ENCODE measurements at places on chromosomes 5 and 9.
A peak's percentile ranks its signal among the peaks of the same experiment; 100 is the strongest.

- no peak overlapping the region for H3K4me3 ChIP-seq
- H3K4me1 ChIP-seq = no peaks in the 10 kb centered on the region
- DNase-seq = no peak
- H3K27me3 ChIP-seq = no peaks in the 10 kb centered on the region
- no peak overlapping the region for H3K27ac ChIP-seq
- H3K36me3 ChIP-seq = no peaks in the 10 kb centered on the region
These were observed 111.9 kb upstream of the FST start for GRCh38 chr5:53368516-53368915.

GRCh38 chr5:171355302-171355724 is 32.3 kb upstream of the NPM1 start:
- no peak overlapping the region for H3K27ac ChIP-seq
- DNase-seq = no peak
- H3K27me3 ChIP-seq = no peaks in the 10 kb centered on the region
- no peak overlapping the region for H3K4me3 ChIP-seq

DNA sequence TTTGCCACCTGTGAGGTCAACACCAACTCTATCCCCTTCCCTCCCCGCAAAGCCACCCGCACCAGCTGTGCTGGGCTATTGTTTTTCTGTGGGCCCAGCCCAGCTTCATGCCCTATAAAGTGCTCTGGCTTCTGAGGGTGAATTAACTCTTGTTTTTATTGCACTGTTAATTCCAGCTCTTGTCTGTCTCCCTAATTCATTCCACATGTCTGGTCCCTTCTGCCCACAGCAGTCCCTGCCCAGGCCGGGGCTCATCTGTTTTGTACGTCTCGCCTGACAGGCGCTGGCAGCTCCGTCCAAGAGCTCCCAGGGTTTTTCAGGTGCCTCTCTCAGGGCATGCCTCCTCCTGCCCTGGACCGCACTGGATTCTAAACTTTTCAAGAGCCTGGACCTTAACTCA is 118.9 kb downstream of the PDZD2 start:
- H3K27ac ChIP-seq = no peak overlapping the region
- H3K4me1 ChIP-seq = no peaks in the 10 kb centered on the region
- H3K27me3 ChIP-seq = no peaks in the 10 kb centered on the region
- no peaks in the 10 kb centered on the region for H3K36me3 ChIP-seq

GRCh38 chr5:54628050-54628449 is 110.5 kb downstream of the SNX18 start:
- H3K4me1 ChIP-seq = no peaks in the 10 kb centered on the region
- no peaks in the 10 kb centered on the region for H3K36me3 ChIP-seq
- H3K27me3 ChIP-seq = no peaks in the 10 kb centered on the region
- DNase-seq = no peak
- no peak overlapping the region for H3K4me3 ChIP-seq
- H3K27ac ChIP-seq = no peak overlapping the region

GRCh38 chr5:154647114-154647760 is 107.9 kb upstream of the LARP1 start:
- peak; percentile 5 for DNase-seq
- peak overlapping the region; percentile 45 for H3K4me3 ChIP-seq
- H3K27me3 ChIP-seq = no peaks in the 10 kb centered on the region
- no peak overlapping the region for H3K27ac ChIP-seq
- peaks cover 5% of the 10 kb centered on the region for H3K4me1 ChIP-seq

DNA sequence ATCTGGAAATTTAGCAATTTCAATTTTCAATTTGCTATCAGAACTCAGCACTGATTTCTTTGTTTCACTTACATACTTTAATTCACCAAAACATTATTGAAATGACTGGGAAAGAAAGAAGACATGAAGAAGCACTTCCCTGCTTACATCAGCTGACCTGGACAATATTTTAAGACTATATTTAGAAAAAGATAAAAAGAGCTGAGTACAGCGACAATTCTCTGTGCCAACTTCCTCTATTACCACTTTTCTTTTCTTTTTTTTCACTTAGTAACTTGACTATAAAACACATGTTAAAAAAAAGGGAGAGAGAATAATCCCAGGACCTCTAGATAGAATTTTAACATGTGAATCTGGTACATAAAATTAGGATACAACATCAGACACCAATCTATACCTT is 35.6 kb downstream of the MEF2C start:
- no peak overlapping the region for H3K4me3 ChIP-seq
- no peak for DNase-seq
- H3K4me1 ChIP-seq = peaks cover 21% of the 10 kb centered on the region
- H3K27ac ChIP-seq = peak overlapping the region; percentile 90

GRCh38 chr5:73264631-73265030 is 91.6 kb downstream of the TMEM174 start:
- no peak for DNase-seq
- no peaks in the 10 kb centered on the region for H3K36me3 ChIP-seq
- peaks cover 15% of the 10 kb centered on the region for H3K27me3 ChIP-seq
- no peak overlapping the region for H3K27ac ChIP-seq

DNA sequence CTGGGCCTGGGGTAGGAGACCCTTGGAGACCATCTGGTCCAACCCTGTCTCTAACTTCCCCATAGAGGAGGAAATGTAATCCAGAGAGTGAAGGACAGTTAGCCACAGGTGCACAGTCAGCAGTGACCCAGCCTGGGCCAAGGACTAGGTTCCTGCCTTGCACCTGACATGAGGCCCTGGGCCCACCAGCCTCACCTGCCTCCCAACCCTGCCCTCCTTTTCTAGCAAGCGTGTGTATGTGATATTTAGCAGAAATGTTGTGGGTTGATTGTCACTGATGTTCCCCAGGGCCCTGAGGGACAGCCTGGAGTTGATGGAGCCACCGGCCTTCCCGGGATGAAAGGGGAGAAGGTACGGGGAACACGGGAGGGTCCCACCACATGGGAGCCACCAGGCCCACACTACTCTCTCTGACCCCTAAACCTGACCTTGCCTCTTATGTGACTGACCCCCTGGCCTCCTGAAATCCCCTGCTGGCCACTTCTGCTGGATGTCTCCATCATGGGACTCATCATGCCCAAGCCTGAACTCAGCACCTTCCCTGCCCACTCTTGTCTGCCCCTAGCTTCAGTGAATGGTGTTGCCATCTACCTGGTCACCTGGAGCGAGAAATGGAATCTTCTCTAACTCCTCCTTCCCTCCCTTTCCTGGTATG is 79.2 kb upstream of the TGFBR1 start:
- H3K27ac ChIP-seq = no peak overlapping the region
- no peaks in the 10 kb centered on the region for H3K36me3 ChIP-seq
- no peaks in the 10 kb centered on the region for H3K27me3 ChIP-seq
- DNase-seq = no peak

- no peak overlapping the region for H3K4me3 ChIP-seq
- no peaks in the 10 kb centered on the region for H3K4me1 ChIP-seq
- H3K27ac ChIP-seq = no peak overlapping the region
These were observed 6.4 kb downstream of the SLC6A3 start for GRCh38 chr5:1438871-1439270.

DNA sequence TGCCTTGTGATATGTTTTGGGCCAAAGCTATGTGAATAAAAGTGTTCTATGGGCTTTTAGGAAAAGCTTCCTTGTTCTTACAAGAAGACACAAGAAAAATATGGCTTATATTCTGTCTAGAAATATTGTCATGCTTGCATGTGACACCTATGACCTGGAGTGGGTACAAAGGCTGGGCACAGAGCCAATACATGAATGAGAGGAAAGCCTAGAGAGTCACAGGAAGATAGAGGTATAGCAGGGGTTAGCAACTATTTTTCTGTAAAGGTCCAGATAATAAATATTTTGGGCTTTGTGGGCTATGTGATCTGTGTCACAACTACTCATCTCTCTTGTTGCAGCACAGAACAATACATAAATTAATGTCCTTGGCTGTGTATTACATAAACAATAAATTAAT is 196.6 kb upstream of the CD180 start:
- H3K4me3 ChIP-seq = no peak overlapping the region
- H3K4me1 ChIP-seq = no peaks in the 10 kb centered on the region
- no peaks in the 10 kb centered on the region for H3K27me3 ChIP-seq
- no peaks in the 10 kb centered on the region for H3K36me3 ChIP-seq

GRCh38 chr9:126635061-126635460 is 21.3 kb downstream of the LMX1B start:
- H3K4me3 ChIP-seq = no peak overlapping the region
- no peaks in the 10 kb centered on the region for H3K36me3 ChIP-seq
- no peaks in the 10 kb centered on the region for H3K4me1 ChIP-seq

DNA sequence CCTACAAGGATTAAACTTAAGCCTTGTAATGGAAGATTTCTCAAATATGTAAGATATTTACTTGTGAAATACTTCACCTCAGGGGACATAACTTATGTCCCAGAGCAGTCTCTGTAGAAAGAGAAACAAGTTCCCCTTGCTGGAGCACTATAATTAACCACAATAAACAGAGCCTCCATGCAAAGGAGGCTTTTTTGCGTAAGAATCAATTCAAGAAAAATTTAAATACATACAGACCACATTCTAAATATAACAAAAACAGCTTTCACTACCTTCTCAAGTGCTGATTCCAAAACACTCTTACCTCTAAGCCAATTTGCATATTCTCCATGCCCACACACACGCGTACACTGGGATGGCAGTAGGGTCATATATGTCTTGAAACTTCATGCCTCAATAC is 30.7 kb upstream of the CCNB1 start:
- no peak overlapping the region for H3K27ac ChIP-seq
- H3K4me3 ChIP-seq = no peak overlapping the region
- H3K36me3 ChIP-seq = peaks cover under 1% of the 10 kb centered on the region
- no peaks in the 10 kb centered on the region for H3K27me3 ChIP-seq

- no peak overlapping the region for H3K4me3 ChIP-seq
- no peaks in the 10 kb centered on the region for H3K36me3 ChIP-seq
- DNase-seq = peak; percentile 37
- no peaks in the 10 kb centered on the region for H3K27me3 ChIP-seq
- H3K27ac ChIP-seq = peak overlapping the region; percentile 50
These were observed 56.2 kb upstream of the SLC2A8 start for GRCh38 chr9:127340721-127341120.

- H3K27ac ChIP-seq = no peak overlapping the region
- no peaks in the 10 kb centered on the region for H3K27me3 ChIP-seq
- H3K4me1 ChIP-seq = no peaks in the 10 kb centered on the region
- no peaks in the 10 kb centered on the region for H3K36me3 ChIP-seq
- DNase-seq = no peak
These were observed 77.8 kb downstream of the GCNT4 start for GRCh38 chr5:74974451-74975091.

DNA sequence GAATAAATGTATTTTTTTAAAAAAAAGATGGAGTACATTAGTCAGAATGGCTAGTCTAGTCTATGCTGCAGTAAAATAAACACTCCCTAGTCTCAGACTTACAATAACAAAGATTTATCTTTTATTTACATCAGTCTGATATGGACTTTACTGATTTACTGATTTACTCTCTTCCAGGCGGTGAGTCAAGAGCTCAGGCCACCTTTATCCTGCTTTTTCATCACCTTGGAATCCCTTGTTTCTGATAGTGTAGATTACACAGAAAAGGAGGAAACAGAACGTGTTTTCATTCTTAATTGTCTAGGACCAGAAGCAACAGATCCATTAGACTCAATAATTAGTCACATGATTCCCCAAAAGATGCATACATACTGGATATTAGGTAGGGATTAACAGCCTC is 290.1 kb upstream of the TRPC7 start:
- no peaks in the 10 kb centered on the region for H3K27me3 ChIP-seq
- no peaks in the 10 kb centered on the region for H3K4me1 ChIP-seq
- no peaks in the 10 kb centered on the region for H3K36me3 ChIP-seq
- no peak for DNase-seq
- no peak overlapping the region for H3K27ac ChIP-seq

DNA sequence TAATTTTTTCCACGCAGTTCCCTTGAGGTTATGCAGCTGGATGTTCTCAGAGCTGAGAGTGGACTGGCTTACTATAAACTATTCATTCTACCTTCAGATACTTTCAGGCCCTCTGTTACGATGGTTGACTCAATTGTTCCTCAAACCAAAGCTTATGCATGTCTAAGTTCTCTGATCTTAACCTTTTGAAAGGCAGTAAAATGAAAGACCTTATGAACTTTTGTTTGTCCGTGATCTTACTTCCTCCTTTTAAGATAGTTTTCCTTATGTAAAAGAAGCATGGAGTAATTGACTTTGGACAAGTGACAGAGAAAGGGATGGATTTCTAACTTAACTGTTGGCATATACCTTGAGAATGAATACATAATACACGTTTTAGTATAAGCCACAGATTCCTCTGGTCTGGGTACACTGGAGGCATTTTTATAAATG is 575.7 kb downstream of the PDE4D start:
- no peak overlapping the region for H3K4me3 ChIP-seq
- H3K27ac ChIP-seq = peak overlapping the region; percentile 75
- no peaks in the 10 kb centered on the region for H3K27me3 ChIP-seq
- peaks cover 94% of the 10 kb centered on the region for H3K4me1 ChIP-seq
- no peaks in the 10 kb centered on the region for H3K36me3 ChIP-seq

DNA sequence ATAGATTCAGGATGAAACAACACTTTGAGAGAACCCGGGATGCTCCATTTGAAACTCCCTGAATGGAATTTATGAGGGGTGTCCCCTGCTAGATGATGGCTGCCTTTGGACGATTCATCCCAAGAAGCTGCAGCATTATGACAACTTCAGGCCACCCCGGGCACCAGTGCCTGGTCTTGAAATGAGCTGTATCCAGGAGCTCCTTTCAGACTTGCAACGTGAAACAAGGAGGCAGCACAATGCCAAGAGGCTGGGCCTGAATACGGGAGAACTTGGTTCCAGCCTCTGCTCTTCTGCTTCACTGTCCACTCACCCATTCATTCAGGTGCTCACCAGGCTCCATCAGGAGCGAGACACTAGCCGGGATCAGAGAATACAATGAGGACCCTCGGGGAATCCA is 78.3 kb downstream of the STK10 start:
- H3K27me3 ChIP-seq = no peaks in the 10 kb centered on the region
- no peak overlapping the region for H3K4me3 ChIP-seq
- H3K36me3 ChIP-seq = no peaks in the 10 kb centered on the region
- H3K27ac ChIP-seq = no peak overlapping the region
- peaks cover 28% of the 10 kb centered on the region for H3K4me1 ChIP-seq

DNA sequence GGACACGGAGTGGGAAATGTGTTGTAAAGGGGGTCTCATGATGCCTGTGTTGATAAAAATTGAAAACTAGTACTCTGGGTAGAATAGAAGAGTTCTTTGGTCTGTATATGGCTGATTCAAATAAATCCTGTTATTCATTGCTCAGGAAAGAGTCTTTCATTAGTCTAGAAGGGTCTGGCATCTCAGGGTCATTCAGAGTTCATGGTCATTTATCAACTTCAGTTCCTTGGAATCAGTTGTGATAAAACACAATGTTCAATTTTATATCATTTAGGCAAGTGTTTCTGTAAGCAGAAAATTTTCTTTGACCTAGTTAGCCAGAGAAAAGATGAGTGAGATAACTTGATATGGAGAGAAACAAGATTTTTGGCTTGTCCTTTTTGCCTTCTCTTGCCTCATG is 36.3 kb downstream of the SPATA31D1 start:
- H3K4me3 ChIP-seq = no peak overlapping the region
- H3K27me3 ChIP-seq = no peaks in the 10 kb centered on the region
- peaks cover 16% of the 10 kb centered on the region for H3K4me1 ChIP-seq
- H3K27ac ChIP-seq = no peak overlapping the region
- no peaks in the 10 kb centered on the region for H3K36me3 ChIP-seq

- H3K36me3 ChIP-seq = no peaks in the 10 kb centered on the region
- no peak overlapping the region for H3K27ac ChIP-seq
- DNase-seq = no peak
These were observed 314.7 kb downstream of the PRR16 start for GRCh38 chr5:120778491-120779484.

- no peaks in the 10 kb centered on the region for H3K36me3 ChIP-seq
- H3K27ac ChIP-seq = no peak overlapping the region
- no peaks in the 10 kb centered on the region for H3K27me3 ChIP-seq
- H3K4me3 ChIP-seq = no peak overlapping the region
These were observed 3.9 kb upstream of the TMEM171 start for GRCh38 chr5:73116506-73116905.

- no peak overlapping the region for H3K4me3 ChIP-seq
- H3K27ac ChIP-seq = no peak overlapping the region
- H3K27me3 ChIP-seq = no peaks in the 10 kb centered on the region
These were observed 62.0 kb upstream of the FST start for GRCh38 chr5:53418409-53418808.
